ENCODE measurements at places on chromosomes 4 and X.

GRCh38 chr4:78809928-78810835 is 34.0 kb downstream of the BMP2K start:
- DNase-seq: no peak

GRCh38 chrX:1465286-1466231 is 12.8 kb upstream of the ASMTL start:
- DNase-seq: no peak

DNA sequence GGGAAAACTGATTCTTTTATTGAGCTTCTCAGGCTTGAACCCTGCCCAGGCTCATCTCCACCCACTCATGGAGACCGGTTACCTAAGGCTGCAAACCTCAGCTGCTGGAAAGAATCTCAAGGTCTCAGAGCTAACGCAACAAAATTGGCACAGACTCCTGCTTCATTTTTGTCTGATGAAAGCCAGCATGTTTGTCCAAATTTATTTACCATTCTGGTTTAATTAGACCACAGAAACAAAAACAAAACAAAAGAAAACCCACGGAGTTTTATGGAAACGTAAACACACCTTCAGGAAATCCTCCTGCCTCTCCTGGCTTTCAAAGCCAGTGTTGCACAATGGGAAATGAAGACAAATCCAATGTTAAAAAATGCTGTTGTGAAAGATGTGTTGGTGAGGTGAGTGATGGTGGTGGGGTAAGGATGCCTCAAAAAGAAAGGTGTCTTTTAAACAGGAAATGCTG is 56.4 kb upstream of the PDLIM3 start:
- no peak for DNase-seq

DNA sequence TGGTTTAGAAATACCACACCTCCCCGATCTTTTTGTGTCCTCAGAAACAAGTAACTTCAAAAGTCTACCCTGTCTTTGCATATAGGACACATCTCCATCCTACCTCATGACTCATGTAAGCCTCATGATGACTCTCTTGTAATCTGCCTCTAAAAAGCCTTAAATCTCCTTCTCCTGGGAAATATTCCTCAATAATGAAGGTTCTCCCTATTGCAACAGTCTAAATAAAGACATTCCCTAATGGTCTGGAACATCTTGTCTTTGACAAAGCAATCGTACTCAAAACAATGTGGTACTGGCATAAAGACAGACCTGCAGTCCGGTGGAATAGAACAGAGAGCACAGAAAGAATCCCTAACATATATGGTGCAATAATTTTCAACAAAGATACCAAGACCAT is 257.7 kb downstream of the OPHN1 start:
- DNase-seq: no peak

GRCh38 chr4:80989921-80990544 is 40.5 kb upstream of the BMP3 start:
- peak; percentile 41 for DNase-seq

Measured in NCI-H526 (cell line).